ENCODE measurements at places on chromosomes 7 and 10.

DNA sequence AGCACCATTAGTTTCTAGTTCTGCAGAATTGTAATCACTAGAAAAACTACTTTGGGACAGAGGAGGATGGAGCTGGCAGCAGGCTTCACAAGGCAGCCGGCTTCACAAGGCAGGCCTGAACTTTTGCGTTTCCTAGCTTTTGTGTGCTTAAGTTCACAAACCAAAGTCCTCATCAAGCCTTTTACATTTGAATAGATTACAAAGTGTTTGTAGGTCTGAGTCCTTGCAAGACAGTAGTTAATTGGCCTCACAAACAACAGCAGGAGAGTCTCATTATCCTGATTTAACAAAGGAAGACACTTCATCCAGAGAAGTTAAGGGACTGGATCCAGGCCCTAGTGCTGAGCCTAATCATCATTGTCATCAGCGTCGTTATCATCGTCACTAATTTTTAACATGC, 147.8 kb upstream of the AUTS2 start:
- no peak for DNase-seq

DNA sequence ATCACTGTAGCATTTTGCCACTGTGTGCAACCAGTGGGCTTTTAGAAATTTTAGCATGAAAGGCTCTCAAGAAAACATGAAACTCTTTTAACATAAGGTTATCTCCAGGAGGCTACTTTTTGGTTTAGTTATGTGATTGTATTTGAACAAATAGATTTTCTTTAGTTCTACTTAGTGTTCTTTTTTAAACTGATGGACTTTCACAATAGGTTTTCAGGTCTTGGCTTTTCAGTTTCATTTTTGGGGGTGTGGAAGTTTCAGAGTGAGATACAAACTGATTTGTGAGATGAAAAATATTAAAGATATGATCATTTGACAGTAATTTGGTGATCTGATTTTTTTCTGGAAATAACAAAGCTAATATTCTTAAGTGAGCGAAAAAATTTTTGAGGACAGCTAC, 344.1 kb downstream of the PHF14 start:
- DNase-seq: no peak

- no peak for DNase-seq
Observed at GRCh38 chr7:30841801-30842541, 69.7 kb upstream of the AQP1 start.

DNA sequence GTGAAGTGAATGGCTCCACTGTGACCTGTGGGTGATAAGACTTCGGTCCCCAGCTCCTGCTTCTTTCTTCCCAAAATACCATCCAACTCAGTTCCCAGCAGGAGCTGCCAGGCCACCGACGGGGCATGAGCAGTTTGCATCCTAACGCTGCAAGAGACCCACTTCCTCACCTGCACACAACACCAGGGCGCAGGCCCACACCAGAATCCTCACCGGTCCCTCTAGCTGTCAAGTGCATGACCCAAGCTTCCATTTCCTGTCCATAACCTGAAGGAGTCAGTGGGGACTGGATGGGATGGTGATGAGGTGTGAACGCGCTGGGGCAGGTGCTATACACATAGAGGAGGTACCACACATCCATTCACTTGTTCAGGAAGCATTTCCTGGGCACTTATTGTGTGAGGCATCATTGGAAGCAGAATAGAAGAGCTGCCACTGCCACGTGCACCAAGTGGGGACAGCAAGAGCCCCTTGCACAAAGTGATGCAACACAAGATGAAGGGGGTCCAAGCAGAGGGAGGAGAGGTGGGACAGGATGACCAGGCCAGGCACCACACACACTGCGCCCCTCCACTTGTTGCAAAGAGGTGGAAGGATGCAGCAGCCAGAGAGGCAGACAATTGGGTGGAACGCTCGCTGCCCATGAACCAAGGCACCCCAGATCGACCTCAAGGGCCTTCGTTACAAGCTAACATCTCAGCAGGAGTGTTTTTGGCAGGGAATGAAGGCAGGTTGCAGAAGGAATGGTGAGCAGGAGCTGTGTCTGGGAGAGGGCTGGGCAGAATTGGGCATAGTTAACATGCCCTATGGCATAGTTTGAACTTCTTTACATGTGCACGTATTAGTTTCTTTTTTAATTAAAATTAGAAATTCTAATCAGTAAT, 605.8 kb upstream of the MGMT start:
- no peak for DNase-seq

DNA sequence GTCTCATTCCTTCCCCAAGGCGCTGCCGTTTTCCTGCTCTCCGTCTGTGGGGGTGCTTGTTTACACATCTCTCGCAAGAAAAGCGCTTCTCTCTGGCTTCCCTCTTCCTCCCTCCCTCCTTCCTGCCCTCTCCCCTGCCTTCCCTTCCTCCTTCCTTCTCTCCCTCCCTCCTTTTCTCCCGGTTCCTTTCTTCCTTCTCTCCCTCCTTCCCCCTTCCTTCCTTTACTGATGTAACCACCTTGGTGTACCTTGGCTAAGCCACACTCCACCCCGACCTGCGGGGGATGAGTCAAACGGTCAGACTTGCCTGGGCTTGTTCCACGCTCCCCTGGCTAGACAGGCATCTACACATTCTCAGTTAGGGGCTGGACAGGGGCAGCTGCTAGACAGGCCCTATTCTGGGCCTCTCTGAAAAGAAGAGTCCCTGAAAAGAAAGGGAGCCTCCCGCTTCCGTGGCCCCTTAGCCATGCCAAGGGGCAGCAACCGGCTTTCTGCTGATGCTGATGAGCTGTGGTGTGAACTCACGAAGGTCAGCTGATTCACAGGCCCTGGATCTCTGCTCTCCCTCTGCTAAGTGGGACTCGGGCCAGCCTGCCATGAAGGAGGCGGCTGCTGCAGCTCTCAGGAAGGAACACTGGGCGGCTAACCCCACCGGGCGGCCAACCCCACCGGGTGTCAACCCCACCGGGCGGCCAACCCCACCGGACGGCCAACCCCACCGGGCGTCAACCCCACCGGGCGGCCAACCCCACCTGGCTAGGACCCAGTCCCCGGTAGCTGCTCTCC, 216.8 kb downstream of the TCERG1L start:
- DNase-seq: peak; percentile 63
